Left lung (tissue), 14 donors: ENCODE measurements at places on chromosomes 16 and 17.

DNA sequence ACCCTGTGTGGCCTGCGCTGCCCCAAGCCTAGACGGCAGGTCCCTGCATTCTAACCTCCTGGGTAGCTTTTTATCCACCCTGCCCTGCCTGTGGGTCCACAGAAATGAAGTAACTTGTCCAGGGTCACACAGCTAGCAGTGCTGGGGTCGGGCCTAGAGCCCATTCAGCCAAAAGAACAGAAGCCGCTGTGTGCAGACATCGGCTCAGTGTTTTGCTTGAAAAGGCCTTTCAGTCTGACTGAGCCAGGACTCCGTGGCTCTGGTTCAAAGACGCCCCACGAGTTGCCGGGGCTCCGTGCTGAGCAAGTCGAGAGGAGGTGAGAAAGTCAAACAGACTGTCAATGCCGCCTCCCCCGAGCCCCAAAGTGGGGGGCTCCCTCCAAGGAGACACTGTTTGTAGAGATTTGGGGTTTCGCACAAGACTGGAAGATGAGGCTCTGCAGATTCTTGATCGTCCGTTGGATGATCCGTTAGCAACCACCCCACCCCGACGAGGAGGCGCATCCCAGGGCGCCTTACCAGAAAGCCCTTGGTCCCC, 226.2 kb downstream of the NTN1 start:
- no peak for DNase-seq

GRCh38 chr16:9072806-9073341, 18.6 kb upstream of the HAPSTR1 start:
- DNase-seq: no peak

- DNase-seq: no peak
Measured at GRCh38 chr17:38883592-38884526, 14.0 kb downstream of the LASP1 start.

- DNase-seq: no peak
Measured at GRCh38 chr16:57069053-57069452, 23.3 kb upstream of the CPNE2 start.
